ENCODE measurements at places on chromosomes 3 and 15.

GRCh38 chr15:101724675-101725005 lies 367 bp upstream of the TARS3 start:
- no peak for DNase-seq

DNA sequence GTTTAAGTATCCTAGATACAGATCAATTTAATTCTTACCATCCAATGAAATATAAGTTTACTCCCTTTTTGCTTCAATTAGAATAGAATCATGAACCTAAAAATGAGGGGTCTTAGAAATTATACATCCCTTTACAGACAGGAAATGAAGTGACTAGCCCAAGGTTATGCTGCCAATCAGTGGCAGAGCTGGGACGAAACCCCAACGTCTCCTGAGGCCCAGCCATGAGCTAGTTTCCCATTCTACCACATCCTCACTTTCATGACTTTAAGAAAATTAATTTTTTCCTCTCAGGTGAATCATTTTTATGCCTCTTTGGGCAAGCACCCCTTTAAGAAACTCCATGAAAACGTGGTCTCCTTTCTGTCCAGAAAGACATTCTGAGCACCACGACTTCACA lies 11.2 kb downstream of the LRIG1 start:
- DNase-seq: no peak

DNA sequence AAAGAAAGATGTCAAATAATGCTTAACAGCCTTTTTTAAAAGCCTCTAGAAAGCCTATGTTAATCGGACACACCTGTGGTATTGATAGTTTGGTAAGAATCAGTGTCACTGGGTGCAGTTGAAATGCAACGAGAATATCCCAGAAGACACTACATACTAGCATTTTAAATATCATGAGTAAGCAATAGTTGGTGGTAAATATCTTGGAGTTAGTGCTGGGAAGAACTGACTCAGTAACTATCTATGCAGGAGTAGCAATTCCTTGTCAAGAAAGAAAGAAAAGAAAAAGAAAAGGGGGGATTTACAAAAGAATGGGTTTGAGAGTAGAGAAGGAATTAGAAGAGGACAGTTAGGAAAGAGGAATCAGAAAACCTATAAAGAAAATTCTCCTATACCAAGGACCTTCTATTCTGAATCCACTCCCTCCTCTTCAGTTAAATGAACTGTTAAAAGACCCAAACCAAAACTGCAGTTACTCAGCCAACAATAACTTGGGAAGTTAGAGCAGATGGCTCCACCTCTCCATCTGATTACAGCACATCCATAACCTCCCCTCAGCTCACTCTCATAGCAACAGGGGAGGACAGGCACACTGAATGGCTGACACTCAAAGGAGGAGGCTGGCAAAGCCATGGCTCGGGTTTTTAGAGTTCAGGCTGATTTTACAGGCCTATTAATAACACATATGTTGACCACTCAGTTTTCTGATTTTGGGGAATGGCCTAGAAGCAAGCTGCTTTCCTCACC lies 207.6 kb upstream of the MDFIC2 start:
- no peak for DNase-seq

DNA sequence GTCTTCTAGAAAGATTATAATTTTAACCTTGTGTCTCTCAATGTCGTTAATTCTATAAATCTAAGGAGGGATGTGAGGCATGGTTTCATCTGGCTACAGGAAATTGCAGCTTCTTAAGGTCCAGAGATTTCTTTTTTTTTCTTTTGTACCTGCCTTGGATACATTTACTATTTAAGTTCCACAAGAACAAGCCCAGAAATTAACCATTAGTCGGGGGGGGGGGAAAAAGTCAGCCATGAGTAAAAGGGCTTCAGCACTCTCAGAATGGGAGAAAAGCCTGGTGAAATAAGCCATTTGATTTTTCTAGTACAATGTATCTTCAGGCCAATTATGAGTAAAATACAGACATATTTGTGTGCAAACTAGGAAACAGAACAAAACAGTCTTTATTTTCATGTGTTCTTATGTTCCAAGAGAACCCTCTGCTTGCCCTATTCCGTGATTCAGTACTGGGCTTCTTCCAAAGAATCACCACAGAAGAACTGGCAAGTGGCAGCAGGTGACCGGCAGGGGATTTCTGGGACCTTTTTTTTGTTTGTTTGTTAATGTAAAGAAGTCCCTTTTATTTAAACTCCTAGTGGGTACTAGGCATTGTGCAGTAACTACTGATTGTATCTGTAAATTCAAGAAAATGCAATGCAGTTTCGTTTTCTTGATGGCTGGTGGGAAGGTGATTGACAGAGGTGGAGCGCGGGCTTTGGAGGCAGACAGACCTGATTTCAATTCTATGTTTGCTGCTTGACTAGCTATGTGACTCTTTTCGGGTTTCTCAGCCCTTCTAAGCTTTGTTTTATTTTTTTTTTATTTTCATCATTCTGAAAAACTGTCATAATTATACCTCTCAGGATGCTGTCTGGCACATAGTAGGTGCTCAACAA lies 82.5 kb downstream of the PEX5L start:
- no peak for DNase-seq

DNA sequence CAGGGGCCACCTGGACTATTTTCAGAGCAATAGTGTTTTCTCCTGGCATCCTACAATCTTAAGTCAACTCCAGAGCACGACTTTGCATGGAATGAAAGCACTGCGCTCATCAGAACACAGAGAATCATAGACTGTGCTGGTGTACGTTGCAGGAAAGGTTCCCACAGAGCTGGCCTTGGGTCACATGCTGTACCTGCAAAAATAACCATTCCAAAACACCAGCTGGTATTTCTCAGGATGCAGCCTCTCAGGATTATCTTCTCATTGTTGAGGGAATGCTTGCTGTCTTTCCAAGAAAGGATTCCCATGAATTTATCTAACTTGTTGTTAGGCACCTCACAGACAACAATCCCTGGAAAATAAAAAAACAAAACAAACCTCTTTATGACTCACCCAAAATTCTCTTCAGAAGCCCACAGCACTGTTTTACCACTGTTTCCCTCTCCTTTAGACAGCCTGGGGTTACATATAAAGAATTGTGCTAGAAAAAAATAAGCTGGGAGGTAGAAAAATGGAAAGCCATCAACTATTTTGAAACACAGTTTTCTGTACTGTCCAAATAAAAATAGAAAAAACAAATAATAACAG lies 131.7 kb downstream of the ATP8B4 start:
- no peak for DNase-seq

- no peak for DNase-seq
These were observed 92.8 kb downstream of the MAGI1 start for GRCh38 chr3:65945953-65946352.

- no peak for DNase-seq
These were observed 332.5 kb upstream of the TPRG1 start for GRCh38 chr3:188839187-188839695.

Measured in CD4-positive, alpha-beta T cell (primary cell).